ENCODE measurements at places on chromosomes 7 and 10. TPM values are rescaled to one million over a fixed set of nuclear protein-coding genes. Genes with fewer than 3 reads are reported as not detected.

- no peak for DNase-seq
Observed at GRCh38 chr7:90210981-90211380, 559 bp upstream of the STEAP2 start.

- no peak for DNase-seq
Observed at GRCh38 chr7:102106625-102107024, 180.0 kb upstream of the SH2B2 start.

DNA sequence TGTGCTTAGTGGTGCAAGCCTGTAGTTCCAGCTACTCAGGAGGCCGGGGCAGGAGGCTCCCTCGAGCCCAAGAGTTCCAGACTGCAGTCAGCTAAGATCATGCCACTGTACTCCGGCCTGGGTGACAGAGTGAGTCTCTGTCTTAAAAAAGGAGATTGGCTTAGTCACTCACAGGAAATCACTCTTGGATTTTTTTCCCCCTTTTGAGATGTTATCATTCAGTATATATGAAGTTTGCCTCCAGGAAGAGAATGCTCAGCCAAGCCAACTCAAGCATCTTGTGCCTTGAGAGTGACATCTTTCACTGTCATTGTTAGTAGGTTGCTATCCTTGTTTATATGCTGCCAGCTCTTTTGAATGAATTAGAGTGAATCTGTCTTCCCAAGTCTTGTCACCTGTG, 28.0 kb downstream of the NIPSNAP2 start:
- DNase-seq = no peak

DNA sequence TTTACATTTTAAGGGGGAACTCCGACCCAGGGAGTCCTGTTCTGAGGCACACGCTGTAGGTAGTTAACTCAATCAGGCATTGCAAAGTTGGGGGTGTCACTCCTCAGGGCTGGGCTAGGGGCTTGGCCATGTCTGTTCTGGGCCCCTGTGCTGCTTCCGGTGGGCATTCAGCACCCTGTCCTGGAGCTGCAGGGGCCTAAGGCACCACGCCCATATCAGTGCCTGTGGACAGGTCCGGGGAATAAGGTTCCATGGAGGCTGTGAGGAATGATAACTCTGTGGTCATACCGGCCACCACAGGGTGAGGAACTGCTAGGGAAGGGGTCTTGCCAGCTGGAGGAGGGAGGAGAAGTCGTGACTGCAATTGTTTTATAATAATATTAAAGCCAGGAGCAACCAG, 539.1 kb upstream of the FOXK1 start:
- DNase-seq = no peak

GRCh38 chr7:142356166-142356565, 98.3 kb upstream of the PRSS58 start:
- no peak for DNase-seq

The ETV1 gene
- 21.1 TPM for total RNA-seq

GRCh38 chr10:115846528-115846927, 426.5 kb downstream of the GFRA1 start:
- DNase-seq = no peak

GRCh38 chr10:113087165-113088029, 137.3 kb downstream of the TCF7L2 start:
- DNase-seq = peak; percentile 100

DNA sequence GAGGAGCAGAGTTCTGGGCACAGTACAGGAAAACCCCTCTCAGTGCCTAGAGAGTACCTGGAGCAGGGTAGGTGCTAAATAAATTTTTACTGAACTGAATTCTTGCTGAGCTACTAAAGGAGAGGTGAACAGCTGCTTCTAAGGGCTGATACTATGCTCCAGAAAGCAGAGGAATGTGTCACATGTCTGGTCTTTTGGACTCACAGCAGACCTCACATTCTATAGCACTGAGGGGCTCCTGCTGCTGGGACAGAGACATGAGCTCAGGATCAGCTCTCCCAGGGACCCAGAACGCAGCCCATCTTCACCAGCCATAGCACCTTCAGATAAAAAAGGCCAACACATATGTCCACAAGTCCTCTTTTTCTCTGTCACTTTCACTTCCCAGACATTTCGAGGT, 133.0 kb upstream of the KLF14 start:
- no peak for DNase-seq

- DNase-seq = no peak
Observed at GRCh38 chr10:56823849-56824248, 462.8 kb upstream of the ZWINT start.

- DNase-seq = no peak
Observed at GRCh38 chr7:13416071-13416470, 573.4 kb downstream of the ETV1 start.

DNA sequence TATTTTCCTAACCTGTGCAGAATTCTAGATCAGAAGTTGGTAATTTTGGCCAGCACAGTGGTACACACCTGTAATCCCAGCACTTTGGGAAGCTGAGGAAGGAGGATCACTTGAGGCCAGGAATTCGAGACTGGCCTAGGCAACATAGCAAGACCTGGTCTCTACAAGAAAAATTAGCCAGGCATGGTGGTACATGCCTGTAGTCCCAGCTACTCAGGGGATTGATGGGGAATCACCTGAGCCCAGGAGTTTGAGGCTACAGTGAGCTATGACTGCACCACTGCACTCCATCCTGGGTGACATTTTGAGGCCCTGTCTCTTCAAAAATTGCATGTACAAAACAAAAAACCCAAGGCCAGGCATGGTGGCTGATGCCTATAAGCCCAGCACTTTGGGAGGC, 8.6 kb downstream of the PGAM1 start:
- no peak for DNase-seq

The OPN4 gene
- not detected for total RNA-seq

DNA sequence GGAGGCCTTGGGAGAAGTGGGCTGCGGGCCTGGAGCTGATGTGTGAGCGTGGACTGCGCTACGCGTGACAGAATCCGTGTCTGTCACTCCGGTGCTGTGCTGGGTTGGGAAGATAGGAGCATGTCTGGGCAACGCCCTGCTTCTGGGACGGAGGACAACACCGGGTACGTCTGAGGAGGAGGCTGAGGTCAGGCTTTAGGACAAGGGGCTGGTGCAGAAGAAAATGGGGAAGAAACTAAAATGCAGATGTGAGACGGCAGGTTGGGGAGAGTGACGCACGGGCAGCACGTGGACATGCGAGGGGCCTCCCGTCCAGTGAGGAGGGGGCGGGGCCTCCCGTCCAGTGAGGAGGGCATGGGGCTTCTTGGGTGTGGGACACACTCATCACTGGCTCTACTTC, 207.4 kb downstream of the DNAJB6 start:
- DNase-seq = no peak

The IL15RA gene
- total RNA-seq = 1.4 TPM

DNA sequence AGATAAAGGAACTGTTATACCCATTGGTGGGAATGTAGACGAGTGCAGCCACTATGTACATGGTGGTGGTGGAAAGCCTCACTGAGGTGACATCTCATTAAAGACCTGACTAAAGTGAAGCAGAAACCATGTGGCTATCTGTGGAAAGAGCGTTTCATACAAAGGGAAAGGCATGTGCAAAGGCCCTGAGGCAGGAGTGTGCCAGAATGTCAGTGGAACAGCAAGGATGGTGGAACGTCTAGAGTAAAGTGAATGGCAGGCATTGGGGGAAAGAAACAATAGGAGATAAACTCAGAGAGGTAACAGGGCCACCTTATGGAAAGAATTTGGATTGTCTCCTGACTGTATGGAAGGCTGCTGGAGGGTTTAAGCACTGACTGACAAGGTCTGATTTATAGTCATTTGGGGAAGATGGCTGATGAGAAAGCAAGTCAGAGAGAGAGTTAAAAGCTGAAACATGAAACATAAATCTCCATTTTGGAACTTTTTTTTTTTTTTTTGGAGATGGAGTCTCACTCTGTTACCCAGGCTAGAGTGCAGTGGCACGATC, 245.7 kb downstream of the STK31 start:
- DNase-seq = no peak

- no peak for DNase-seq
Observed at GRCh38 chr7:51010534-51010933, 227.8 kb upstream of the GRB10 start.

The FRMPD2 gene
- total RNA-seq = not detected

GRCh38 chr10:124697837-124698544, 46.2 kb downstream of the FAM53B start:
- peak; percentile 51 for DNase-seq

The WNT2 gene
- total RNA-seq = 1.4 TPM

The PPP3CB gene
- total RNA-seq = 40.0 TPM

DNA sequence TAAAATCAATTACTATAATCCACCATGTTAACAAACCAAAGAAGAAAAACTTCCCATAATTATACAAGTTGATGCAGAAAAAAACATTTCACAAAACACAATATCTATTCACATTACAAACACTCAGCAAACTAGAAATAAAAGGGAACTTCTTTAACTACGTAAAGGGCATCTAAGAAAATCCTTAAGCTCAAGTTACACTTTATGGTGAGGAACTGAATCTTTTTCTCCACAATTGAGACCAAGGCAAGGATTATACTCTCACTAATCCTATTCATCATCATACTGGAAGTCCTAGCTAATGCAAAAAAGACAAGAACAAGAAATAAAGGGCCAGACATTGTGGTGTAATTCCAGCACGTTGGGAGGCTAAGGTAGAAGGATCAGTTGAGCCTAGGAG, 159.9 kb downstream of the ZNF365 start:
- no peak for DNase-seq

The ITPRID1 gene
- total RNA-seq = not detected

DNA sequence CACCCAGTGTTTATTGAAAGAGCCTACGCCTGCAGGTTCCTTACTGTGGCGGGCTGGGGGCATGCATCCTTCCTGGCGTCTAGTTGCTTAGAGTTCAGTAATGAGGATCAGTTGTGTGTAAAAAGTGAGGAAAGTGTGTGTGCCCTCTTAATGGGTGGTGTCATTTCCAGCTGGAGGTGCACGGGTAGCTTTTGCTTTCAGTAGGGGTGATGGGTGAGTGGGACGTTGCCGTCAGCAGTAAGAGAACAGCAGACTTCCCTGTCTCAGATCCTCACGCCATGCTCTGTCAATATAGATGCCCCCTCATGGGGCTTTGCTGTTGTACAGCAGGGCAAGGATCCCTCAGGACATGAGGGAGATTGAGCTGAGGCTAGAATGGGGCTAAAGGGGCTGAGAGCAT, 352.6 kb upstream of the GALNT17 start:
- no peak for DNase-seq

GRCh38 chr10:96752375-96752774, 32.1 kb upstream of the PIK3AP1 start:
- DNase-seq = no peak

The FAM25C gene
- not detected for total RNA-seq

DNA sequence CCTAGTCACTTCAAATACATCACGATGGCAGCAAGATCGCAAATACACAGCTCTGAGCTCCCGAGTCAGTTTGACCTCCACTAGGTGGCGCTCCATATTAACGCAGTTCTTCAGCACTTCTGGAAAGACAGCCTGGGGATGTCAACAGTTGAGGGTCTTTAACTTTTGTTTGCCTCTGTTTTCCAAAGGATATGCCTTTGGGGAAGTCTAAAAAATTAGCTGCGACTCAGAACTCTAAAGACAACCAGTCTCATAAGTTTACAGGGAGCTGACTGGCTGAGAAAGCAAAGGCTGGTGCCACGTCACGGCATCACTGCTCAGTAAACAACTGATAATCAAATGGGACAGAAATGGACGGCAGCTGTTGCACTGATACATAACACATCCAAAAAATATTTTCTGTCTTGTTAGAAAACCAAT, 458.8 kb downstream of the SORCS1 start:
- peak; percentile 37 for DNase-seq

- DNase-seq = no peak
Observed at GRCh38 chr7:45586542-45587520, 12.7 kb downstream of the ADCY1 start.

GRCh38 chr7:91344911-91345310, 80.7 kb downstream of the FZD1 start:
- DNase-seq = no peak

DNA sequence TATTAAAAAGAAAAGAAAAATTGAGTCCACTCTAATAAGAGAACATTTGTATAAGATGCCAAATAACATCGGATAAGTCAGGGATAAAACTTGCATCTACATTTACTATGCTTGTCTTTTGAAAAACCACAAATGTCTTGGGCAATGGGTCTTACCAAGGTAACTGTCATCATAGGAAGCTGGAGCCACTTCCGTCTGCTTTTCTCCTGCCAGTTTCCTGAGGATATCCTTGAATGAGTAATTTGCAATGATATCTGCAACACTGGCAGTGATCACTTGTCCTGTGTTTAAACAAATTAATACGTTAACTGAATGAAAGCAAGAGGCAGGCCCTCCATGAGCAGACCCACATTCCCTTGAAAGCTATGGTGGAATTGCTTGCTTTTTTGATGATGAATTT, 47.3 kb downstream of the ITGA8 start:
- DNase-seq = no peak

DNA sequence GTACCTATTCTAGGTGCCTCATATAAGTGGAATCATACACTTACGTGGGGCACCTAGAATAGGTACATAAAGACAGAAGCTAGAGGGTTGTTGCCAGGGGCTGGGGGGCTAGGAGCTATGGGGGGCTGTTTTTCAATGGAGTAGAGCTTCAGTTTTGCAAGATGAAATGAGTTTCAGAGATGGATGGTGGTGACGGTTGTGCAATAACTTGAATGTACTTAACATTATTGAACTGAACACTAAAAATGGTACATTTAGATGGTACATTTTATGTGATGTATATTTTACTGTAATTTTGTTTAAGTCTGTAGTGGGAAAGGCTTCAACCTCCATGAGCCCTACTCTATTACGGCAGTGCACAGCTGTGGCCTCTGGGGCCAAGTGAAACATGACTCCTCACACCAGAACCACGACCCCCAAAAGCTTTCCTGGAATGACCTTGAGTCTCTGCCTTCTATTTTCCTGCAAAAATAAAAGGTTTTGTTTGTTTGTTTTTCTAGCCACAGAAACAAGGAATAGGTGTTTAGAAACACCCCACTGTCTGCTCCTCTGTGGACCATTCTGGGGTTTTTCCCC, 147.3 kb upstream of the PLXNA4 start:
- no peak for DNase-seq

The POLR1F gene
- 31.7 TPM for total RNA-seq

The ZPBP gene
- not detected for total RNA-seq

The ASL gene
- 42.8 TPM for total RNA-seq

GRCh38 chr10:125578658-125579315, 104.2 kb downstream of the TEX36 start:
- DNase-seq = no peak

DNA sequence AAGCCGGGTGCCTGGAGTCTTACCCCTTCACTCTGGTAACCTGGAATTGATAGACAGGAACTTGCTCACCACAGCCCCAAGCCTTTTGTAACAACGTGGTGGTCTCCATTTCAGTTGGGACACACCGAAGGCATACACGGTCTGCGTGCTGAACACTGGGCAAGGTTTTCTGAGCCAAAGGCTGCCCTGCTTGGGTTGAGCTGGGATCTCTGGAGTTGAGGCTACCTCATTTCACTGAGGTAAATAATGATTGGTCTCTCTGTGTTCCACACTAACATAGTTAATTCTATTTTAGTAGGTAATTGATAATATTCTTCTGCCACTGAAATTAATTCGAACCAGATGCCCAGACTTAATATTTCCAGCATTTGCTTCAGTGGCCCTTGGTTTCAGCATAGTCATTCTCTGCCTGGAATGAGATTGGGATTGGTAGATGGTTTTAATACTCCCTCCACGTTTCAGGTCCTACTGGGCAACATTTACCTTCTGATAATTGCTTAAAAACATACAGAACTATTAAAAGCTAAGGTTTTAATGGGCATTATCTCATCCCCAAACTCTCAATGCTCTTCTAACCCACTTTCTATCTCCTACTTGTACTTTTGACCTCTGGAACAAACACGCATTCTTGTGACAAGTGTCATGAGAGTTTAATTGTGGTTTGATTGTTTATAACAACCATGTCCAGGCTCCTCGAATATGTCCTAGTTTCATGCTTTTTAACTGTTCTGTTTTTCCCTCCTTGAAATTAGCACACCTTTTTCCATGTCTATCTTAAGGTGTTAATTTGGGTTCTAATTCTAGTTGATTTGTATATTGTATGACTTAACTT, 202.3 kb upstream of the KLF6 start:
- peak; percentile 34 for DNase-seq

Data from IMR-90 (cell line).